ENCODE measurements at places on chromosomes 1 and 21.
A peak's percentile ranks its signal among the peaks of the same experiment; 100 is the strongest.

DNA sequence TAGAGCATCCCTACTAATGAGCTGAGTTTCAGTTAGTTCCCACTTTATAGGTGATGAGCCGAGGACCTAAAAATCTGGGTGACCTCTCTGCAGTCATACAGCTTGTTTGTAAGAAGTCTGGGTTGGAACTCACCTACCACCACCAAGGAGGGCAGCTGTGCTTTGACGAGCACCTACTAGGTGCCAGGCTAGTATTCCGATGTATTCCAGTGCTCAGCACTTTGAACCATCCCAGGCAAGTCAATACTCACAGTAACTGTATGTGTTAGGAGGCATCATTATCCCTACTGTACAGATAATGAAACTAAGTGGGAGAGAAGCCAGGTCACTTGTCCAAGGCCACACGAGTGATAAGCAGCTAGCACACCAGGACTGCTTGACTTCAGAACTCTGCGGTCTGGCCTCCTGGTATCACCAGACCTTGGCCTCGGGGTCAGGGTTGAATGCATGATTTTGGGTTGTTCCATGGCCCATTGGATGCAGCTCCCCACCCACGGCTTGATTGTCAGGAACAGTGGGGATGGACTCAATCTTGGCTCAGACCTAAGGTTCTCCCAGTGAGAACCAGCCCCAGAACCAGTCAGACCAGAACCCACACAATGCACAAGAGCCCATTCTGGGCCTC lies 20.7 kb downstream of the ECE1 start:
- no peak for DNase-seq

DNA sequence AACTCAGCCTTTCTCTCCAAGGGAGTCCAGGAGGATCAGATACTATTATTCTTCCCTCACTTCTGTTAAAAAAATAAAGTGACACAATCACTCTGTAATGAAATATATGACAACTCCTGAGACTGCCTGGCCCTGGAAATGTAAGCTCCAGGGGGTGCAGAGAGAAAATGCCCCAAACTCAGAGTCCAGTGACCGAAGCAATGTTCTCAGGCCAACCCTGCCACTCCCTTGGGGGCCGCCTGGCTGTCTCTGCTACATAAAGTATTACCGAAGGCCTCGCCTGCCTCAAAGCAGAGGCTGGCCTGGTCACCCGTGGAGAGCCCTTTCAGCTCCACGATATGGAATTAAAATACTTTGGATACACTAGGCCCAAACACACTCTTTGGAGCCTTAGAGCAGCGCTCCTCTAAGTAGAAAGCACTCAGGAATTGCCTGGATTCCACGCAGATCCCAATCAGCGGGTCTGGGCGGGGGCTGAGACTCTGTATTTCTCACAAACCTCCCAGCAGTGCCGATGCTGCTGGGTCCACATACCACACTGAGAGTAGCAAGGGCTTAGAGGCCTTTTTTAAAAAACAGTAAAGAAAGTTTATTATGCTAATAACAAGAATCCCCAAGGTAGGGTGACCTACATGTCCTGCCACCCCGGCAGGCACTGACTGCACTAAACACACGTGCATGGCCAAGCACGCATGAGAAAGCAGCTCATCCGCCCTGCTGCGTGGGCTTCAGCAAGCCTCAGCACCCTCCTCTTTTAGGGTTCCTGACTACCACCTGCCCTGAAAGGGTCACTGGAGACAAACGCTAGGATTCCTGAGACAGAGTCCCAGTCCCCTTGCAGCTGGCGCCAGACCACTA lies 31.1 kb downstream of the TMCO4 start:
- DNase-seq: no peak

GRCh38 chr1:8281843-8282509 lies 35.9 kb upstream of the SLC45A1 start:
- DNase-seq: no peak

- no peak for DNase-seq
Measured at GRCh38 chr1:97119260-97120158, 397.9 kb downstream of the PTBP2 start.

DNA sequence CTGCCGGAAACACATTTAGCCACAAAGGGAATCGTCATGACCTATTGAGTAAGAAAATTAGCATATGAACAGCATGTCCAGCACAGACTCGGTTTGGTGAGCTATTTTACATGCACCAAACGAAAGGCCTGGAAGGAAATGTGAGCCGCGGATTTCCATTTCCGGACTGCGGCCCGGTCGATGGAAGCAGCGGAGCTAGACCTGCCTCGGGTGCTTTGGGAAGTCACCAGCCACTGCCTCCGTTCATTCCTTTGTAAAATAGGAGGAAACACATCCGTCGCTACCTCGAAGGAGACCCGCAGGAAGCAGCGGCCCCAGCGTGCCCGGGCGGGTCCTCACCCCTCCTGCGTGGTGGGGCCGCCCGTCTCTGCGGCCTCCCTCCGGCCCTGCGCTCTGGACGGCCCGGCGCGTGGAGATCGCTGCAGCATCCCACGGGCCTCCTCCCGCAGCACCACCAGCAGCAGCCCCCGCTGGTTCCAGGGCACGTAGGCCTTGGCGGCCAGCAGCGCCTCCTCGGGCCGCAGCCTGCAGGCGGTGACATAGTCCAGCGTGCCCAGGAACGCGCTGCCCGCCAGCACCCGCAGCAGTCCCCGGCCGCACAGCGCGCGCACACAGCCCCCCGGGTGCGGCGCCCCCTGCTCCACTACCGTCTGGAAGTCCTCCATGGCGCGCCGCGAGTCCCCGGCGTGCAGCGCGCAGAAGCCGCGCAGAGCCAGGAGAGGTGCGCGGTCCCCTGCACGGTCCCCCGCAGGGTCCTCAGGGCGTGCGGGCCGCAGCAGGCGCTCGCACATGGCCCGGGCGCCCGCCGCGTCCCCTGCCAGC lies 12.1 kb downstream of the TTC34 start:
- DNase-seq: no peak

GRCh38 chr1:32286763-32287162 lies 5.1 kb upstream of the HDAC1 start:
- no peak for DNase-seq

- no peak for DNase-seq
Measured at GRCh38 chr1:162172311-162173102, 103.0 kb downstream of the NOS1AP start.

DNA sequence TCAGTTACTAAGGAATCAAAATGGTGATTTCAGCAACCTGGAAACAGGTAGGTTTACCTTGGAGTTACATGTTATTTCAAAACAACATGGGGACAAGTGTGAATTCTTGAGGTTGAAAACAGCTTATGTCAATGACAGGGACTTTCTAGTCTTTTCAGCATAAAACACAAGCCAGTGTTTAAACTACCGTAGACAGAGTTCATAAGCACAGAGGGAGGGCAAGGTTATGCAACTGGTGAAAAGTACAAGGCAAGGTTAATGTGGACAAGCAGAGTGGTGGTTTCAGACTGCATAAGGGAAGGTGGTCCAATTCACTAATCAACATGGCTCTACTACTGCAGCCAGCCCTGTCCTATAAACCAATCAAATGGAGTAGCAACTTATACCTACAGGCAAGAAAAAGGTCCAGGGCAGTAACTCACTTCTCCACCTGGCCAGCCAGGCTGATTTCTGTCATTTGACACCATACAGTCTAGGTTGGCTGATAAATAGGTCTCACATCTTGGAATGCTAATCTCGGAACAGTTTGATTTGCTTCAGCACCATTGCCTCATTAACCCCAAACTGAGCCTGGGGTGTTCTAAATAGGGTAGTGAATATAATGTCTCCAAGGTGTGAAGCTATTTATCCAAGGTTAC lies 250.3 kb upstream of the PROX1 start:
- no peak for DNase-seq

DNA sequence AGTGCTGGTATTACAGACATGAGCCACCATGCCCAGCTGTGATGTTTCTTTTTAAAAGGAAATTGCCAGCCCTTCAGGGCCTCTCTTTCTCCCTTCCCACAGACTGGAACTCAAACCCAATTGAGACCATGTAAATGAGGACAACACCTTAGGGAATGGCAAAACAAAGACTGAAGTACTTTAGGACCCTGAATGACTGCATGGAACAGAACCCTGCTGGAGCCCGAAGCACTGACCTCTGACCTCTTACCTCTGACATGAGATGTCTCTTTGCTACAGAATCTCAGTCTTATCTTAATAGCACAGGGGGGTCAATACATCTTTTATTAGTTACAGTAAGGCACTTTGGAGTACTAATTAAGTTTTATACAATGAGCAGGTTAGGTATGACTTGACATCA lies 15.5 kb upstream of the DR1 start:
- DNase-seq: no peak

DNA sequence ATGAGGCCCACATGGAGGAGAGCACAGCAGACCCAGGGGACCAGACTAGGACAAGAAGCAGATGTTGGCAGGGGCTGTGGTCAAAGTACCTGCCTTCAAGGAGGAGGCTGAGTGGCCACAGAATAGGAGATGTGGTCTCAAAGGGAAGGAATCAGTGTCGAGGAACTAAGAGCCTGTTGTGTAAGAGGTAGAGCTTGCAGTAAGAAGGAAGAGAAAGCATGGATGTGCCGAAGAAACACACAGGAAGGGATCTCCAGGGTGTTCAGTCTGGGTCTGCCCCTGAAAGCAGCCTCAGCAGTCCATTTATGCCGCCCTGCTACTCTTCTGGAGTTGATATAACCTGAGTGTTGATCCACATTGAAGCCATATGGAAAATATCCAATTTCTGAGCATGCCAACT lies 83.9 kb downstream of the NID1 start:
- no peak for DNase-seq

DNA sequence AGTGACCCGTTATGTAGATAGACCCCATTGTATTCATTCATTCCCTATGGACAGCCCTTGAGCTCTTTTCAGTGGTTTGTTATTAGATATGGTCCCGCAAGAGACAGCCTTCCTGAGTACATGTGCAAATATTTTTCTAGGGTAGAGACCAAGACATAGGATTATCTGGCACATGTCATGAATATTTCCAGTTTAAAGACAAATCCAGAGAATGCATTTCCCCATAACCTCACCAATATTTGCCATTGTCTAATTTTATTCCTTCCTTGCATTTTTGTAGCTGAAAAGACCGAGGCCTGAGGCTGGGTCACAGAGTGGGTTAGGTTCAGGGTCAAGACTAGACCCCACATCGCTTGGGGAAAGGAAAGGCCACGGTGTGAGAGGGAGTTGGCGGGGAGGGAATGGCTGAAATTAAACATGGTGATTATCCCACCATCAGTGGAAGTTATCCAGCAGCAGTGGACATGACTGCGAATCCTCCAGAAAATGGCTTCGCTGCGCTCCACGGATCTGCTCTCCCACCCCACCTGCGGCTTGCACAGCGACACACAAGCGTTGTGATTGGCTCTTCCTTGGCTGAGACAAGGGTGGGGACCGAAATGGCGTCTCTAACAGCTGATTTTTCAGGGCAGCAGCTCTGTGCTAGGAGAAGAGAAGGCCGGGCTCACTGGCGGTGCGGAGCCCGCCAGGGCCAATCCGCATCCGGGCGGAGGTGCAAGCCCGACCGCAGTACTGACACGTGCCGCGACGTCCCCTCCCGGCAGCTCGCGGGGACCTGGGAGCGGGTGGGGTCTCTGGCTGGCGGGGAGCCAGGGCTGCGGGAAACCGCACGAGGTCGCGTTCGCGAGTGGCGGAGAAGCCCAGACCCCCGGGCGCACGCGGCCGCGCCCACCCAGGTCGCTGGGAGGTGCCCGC lies 16.1 kb upstream of the STMN1 start:
- peak; percentile 43 for DNase-seq

GRCh38 chr1:236137285-236137852 lies 5.0 kb upstream of the GPR137B start:
- peak; percentile 7 for DNase-seq

GRCh38 chr1:12075195-12076114 lies 12.4 kb downstream of the TNFRSF8 start:
- peak; percentile 94 for DNase-seq

DNA sequence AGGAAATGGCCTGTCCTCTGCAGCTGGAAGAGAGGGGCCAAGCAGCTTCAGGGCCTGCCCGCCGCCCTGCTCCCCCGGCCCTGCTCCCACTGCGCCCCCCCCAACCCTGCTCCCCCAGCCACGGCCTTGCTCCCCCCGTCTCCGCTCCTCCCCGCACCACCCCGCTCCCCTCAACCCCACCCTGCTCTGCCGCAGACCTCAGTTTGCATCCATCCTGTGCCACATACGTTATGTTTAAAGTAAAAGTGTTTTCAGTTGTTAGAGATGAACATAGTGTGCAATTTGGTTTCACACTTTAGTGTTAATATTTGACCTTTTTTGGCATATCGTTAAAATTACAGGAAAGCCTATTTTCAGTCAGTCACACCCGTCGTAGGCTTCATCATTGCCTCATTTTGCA lies 34.1 kb upstream of the DIP2A start:
- no peak for DNase-seq

- peak; percentile 61 for DNase-seq
Measured at GRCh38 chr1:111516005-111516535, 12.6 kb upstream of the ADORA3 start.

DNA sequence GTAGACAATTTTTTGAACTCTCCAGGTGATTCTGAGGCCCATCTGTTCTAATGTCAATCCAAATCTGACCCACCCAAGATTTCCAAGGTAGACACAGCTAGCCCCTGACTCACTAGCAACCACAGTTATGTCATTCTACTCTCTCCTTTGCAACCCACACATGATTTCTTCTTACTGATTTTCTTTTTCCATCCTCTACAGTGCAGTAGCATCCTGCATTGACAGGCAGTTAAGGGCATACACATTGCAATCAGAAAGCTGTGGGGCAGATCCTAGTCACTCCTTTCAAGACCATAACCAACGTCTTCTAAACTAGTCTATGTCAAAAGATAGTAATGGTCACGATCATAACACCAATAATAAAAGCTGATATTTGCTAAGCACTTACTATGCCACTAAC lies 54.2 kb downstream of the JAK1 start:
- no peak for DNase-seq

GRCh38 chr1:19814681-19815503 lies at the start of gene RNF186:
Gene RNF186 (minus strand): TSS chr1:19815283. CDS start chr1:19815101, 182 bp downstream.
- DNase-seq: no peak

DNA sequence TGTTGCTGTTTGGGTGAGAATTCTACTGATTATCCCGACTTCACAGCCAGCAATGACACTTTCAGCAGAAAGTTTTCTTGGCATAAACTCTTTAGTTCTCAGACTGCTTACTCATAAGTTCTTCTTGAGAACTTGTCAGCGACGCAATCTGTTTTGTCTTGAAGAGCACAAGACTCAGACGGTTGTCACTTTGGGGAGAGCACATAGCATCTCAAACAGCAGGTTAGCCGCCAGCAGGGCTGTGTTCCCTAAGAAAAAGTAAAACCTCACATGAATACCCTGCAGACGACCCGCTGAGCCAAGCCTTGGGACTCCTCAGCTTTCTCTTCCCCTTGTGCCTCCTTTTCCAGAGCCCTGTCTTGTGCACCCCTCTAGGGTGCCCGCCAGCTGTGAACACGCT lies 11.4 kb downstream of the AGMAT start:
- peak; percentile 45 for DNase-seq

DNA sequence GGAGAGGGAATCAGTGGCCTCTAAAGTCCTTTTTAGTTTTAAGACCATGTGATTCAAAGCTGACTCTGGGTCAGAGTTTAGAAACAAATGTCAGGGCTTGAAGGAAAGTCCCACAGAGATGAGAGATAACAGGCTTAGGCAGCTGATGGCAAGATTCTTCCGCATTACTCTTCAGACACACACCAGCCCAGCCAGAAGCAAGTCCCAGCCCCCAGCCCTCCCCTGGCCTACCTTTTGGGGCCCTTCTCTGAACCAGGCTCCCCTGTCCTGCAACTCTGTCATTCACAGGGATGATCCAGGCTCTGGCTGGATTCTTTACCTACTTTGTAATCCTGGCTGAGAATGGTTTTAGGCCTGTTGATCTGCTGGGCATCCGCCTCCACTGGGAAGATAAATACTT lies 13.1 kb upstream of the CASQ1 start:
- no peak for DNase-seq

Data from fibroblast of skin of right biceps (primary cell).